Fibroblast of lung (primary cell): ENCODE measurements at places on chromosomes 6 and 20. TPM values are rescaled to one million over a fixed set of nuclear protein-coding genes. Genes with fewer than 3 reads are reported as not detected.

The CCR6 gene
- total RNA-seq = not detected in 2 replicates

The DLGAP4 gene
- total RNA-seq = 12.1 and 25.9 TPM in 2 replicates

The CALHM4 gene
- total RNA-seq = not detected in 2 replicates

The ZKSCAN8 gene
- total RNA-seq = 16.2 and 21.6 TPM in 2 replicates

The C6orf15 gene
- not detected in 2 replicates for total RNA-seq

The PLG gene
- total RNA-seq = not detected in 2 replicates

The LKAAEAR1 gene
- not detected in 2 replicates for total RNA-seq

The SUMO4 gene
- 1.0 and 2.1 TPM in 2 replicates for total RNA-seq

The CALHM5 gene
- 4.1 and 4.4 TPM in 2 replicates for total RNA-seq

The FGD2 gene
- not detected in 2 replicates for total RNA-seq

The PPARD gene
- total RNA-seq = 9.8 and 16.3 TPM in 2 replicates

The SAPCD1 gene
- total RNA-seq = 0.26 and 0.50 TPM in 2 replicates

The PTK6 gene
- under 0.01 and 0.17 TPM in 2 replicates for total RNA-seq

The MOCS1 gene
- total RNA-seq = 16.7 and 21.8 TPM in 2 replicates

The LPIN3 gene
- 3.1 and 5.1 TPM in 2 replicates for total RNA-seq

The TINAG gene
- not detected in 2 replicates for total RNA-seq

The BMP5 gene
- total RNA-seq = 1.0 and 1.5 TPM in 2 replicates

The BMP6 gene
- under 0.01 TPM in 2 replicates for total RNA-seq

The HLA-DOA gene
- total RNA-seq = not detected in 2 replicates

The MAP7 gene
- 0.77 and 1.5 TPM in 2 replicates for total RNA-seq

The PRR18 gene
- not detected in 2 replicates for total RNA-seq

The BCAS4 gene
- total RNA-seq = 12.1 and 33.7 TPM in 2 replicates

The C20orf202 gene
- total RNA-seq = under 0.01 TPM in 1 of 2 replicates, not detected in the other

The KHDC1L gene
- total RNA-seq = not detected in 2 replicates

The WFDC2 gene
- total RNA-seq = not detected in 2 replicates

The ADAM33 gene
- total RNA-seq = 37.2 and 67.9 TPM in 2 replicates

The NEDD9 gene
- 13.6 and 33.7 TPM in 2 replicates for total RNA-seq

The APCDD1L gene
- total RNA-seq = 0.99 and 1.0 TPM in 2 replicates

The LY6G6D gene
- total RNA-seq = not detected in 2 replicates

The ZBTB12 gene
- 9.5 and 13.2 TPM in 2 replicates for total RNA-seq

The KIF25 gene
- 0.26 and 0.33 TPM in 2 replicates for total RNA-seq

The COL11A2 gene
- total RNA-seq = 0.17 and 0.26 TPM in 2 replicates

The RSPH9 gene
- 1.5 and 1.7 TPM in 2 replicates for total RNA-seq

The MYMX gene
- total RNA-seq = not detected in 2 replicates

The PNPLA1 gene
- total RNA-seq = not detected in 2 replicates

The KHDRBS2 gene
- not detected in 2 replicates for total RNA-seq

The RAET1L gene
- not detected in 2 replicates for total RNA-seq

The C20orf141 gene
- not detected in 2 replicates for total RNA-seq

The GGTLC1 gene
- not detected in 2 replicates for total RNA-seq

The GSTA3 gene
- total RNA-seq = not detected in 2 replicates

The NFKBIE gene
- total RNA-seq = 5.4 and 6.4 TPM in 2 replicates

The MYLK4 gene
- 0.26 and 0.33 TPM in 2 replicates for total RNA-seq

The HLA-A gene
- 280 and 666 TPM in 2 replicates for total RNA-seq

The SULF2 gene
- 9.6 and 28.0 TPM in 2 replicates for total RNA-seq
